ENCODE measurements at places on chromosomes 12 and 14.

- DNase-seq = no peak
Observed at GRCh38 chr14:90547968-90548367, 151.1 kb downstream of the CALM1 start.

DNA sequence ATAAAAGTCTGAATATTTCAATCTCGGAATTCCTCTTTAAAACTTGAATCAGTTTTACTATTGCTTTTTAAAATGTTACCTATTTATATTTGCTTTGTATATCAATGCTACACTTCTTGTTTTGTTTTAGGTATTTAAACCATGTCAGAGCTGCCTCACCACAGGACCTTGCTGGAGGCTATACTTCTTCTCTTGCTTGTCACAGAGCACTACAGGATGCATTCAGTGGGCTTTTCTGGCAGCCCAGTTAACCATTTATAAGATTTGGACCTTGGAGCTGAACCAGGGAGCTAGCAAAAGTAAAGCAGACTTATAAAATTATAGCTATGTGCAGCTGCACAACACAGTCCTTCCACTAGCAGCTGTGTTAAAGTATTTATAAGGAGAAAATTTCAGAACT lies 12.8 kb downstream of the TRMT5 start:
- DNase-seq = no peak

DNA sequence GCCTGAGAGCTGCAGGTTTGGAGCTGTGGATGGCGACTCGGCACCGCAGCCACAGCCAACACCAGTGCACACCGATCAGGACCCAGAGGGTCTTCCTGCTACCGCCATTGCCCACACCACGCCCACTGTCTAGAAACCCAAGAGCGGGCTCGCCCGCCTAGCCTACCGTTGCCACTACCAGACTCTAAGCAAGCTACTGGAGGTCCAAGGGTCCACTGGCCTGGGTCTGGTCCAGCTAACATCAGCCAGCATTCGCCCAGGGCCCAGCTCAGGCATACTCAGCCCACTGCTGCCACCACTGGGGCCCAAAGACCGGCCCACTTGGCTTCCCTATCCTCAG lies 30.5 kb upstream of the MON2 start:
- no peak for DNase-seq

DNA sequence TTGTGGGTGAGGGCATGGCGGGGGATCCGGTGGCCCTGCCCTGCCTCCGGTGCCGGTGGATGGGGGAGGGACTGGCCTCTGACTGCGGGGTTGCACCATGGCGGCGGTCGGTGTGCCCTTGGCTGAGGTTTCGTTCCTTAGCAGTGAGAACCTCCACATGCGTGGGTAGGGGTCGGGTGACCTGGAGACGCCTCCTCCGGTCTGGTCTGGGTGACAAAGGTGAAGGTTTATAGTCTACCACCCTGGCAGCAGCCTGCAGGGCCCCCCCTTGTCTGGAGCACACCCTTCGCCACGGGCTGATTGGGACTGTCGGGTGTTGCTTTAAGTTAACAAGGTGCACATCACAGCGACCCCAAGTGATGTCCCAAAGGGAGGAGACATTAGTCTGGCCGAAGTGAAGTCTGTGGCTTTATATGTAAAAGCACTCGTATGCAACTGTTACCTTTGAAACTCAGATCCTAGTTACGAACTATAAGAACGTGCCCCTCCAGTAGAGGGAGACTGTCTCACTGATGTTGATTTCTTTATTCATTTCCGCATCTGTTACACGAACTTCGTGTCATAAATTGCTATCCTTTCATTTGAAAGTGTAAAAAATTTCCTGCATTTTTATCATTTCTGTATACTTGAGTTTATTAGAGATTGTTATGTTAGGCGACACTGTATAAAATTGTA lies 74.4 kb downstream of the WDR20 start:
- no peak for DNase-seq

DNA sequence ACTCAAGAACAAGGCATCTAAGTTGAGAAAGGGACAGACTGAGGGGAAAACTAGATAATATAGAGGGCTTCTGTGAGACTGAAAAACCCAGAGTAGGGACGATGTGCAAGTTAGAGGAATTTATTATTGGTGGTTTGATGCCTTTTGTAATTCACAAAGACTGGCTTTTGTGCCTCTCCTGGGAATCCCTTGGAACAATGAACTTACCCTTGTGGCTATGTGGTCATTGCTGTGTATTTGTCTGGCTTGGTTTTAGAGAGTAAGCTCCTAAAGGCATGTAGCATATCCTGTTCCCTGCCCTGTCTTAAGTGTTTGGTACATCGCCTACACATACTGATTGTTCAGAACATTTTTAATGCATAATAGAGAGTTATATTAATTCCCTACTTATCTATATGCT lies 26.6 kb downstream of the DCN start:
- DNase-seq = no peak

- peak; percentile 55 for DNase-seq
Observed at GRCh38 chr12:42023733-42024494, 120.8 kb downstream of the GXYLT1 start.

GRCh38 chr12:39451977-39452376 lies 9.1 kb upstream of the KIF21A start:
- no peak for DNase-seq

GRCh38 chr12:115160271-115161128 lies 476.5 kb upstream of the TBX3 start:
- DNase-seq = no peak

- no peak for DNase-seq
Observed at GRCh38 chr12:101902641-101903040, 25.3 kb downstream of the DRAM1 start.

DNA sequence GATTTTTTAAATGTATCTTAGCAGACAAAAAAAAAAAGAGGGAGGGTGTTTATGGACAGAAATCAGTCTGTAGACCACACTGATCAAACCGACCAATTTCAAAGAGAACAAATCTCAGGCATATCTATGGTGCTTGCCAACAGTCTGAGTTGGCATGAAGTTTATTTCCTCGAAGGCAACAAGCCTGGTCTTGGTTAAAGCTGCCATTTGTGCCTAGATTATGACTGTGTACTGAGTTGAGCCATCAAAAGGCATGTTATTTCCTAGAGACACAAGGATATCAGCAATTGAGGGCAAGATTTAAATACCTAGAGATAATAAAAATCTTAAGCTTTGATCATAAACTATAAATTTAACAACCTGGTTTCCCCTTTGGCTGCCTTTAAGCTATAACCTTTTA lies 119.2 kb downstream of the SLC2A13 start:
- DNase-seq = no peak

DNA sequence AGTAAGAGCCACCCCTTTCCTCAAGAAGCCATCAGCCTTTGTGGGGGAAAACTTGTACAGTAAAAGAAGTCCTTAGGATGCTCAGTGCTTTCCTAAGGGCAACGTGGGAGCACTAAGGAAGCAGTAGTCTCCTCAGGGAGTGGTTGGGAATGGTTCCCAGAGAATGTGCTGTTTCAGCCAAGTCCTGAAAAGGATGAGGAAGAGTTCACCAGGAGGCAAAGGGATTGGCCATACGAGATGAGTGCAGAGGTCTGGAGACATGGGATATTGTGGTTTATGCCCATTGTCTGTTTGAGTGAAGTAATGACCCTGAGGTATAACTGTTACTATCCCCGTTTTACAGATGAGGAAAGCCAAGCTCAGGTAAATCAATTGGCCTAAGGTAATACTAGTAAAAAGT lies 86.0 kb upstream of the ATF1 start:
- DNase-seq = no peak

- no peak for DNase-seq
Observed at GRCh38 chr14:89283327-89284060, 133.5 kb downstream of the FOXN3 start.

DNA sequence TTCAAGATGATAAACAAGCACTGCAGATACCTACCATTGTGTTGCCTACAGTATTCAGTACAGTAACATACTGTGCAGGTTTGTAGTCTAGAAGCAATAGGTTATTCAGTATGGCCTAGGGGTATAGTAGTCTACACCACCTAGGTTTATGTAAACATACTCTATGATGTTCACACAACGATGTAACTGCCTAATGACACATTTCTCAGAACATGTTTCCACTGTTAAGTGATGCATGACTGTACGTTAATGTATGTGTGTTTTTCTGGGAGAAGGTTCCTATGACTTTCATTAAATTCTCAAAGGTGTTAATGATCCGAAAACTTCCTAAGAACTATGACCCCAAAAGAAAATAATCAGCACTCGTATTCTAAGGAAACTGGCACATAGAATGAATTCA lies 20.9 kb upstream of the CALM1 start:
- DNase-seq = no peak

DNA sequence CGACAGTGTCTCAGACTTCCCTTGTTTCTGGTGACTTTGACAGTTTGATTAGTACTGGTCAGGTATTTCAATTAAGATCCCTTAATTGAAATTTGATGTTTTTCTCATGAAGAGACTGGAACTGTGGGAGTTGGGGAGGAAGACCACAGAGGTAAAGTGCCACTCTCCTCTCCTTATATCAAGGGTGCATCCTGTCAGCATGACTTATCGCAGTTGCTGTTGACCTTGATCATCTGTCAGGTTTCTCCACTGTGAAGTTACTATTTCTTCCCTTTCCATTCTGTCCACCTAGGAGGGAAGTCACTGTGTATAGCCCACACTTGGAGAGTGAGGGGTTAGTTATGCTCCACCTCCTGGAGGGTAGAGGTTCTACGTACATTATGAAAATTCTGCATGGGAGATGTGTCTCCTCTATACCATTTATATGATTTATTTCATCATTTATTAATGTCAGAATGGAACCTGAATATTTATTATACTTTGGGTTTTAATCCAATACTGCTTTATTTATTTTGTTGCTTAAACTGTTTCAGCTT lies 40.3 kb upstream of the SMOC1 start:
- no peak for DNase-seq

DNA sequence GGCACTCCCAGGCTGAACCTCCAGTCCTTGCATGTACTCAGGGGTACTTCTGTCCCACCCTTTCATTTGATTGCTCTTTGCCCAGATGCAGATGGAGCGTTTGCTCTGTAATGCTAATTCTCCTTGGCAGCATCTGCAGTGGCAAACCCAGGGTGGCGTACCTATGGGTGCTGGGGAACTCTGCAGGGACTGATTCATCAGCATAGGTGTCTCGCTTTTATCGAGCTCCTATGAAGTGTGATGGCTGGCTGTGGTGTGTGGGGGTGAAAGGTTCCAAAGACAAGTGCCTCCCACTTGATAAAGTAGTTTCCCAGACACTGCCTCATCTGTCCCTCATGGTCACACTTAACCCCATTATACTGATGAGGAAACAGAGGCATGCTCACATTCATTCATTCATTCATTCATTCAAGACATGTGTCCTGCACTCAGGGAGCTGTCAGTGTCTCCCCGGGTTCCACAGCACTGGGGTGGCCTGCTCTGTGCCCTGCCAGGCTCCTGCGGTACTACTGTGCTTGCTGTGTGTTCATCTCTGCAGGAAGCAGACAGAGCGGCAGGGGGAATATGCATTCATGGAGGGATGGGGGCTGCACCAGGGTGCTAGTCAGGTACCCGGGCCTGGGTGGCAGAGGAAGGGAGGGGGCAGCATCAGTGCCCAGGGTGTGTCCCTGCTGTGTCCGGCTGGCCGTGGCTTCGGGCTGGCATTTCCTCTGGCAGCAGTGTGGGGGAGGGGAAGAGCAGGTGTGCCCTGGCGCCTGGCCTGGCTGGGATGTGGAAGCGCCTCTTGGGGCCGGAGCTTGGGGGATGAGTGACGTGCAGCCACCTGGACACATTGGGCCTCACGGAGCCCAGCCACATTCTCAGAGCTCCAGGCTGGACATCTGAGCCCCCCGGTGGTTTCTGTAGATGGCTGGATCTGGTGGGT lies 110.9 kb downstream of the TSPAN9 start:
- no peak for DNase-seq

GRCh38 chr14:76599559-76600287 lies 161.5 kb upstream of the VASH1 start:
- no peak for DNase-seq

DNA sequence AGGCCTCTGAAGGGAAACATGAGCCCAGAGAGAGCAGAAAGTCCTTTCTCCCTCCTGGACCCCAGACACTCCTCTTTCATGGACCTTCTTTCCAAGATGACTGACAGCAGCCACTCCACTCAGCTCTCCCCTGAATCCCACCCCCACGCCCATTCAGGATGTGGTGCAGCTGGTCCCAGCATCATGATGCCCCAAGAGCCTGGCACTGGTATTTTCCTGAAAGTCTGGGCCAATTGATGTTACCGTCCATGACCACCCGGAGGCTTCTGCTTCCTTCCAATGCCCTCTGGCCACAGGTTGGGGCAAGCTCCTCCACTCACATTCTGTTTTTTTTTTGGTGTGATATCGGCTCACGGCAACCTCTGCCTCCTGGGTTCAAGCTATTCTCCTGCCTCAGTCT lies 112.6 kb downstream of the CALM1 start:
- DNase-seq = no peak

GRCh38 chr14:20680363-20680762 lies 4.0 kb upstream of the RNASE4 start:
- no peak for DNase-seq

GRCh38 chr14:63752449-63753169 lies 24.7 kb upstream of the SGPP1 start:
- no peak for DNase-seq

- DNase-seq = no peak
Observed at GRCh38 chr12:82955043-82955442, 268.3 kb downstream of the TMTC2 start.

GRCh38 chr12:6928022-6928702 lies 403 bp downstream of the ATN1 start:
- DNase-seq = no peak

GRCh38 chr12:29617407-29617803 lies 119.9 kb upstream of the OVCH1 start:
- no peak for DNase-seq

DNA sequence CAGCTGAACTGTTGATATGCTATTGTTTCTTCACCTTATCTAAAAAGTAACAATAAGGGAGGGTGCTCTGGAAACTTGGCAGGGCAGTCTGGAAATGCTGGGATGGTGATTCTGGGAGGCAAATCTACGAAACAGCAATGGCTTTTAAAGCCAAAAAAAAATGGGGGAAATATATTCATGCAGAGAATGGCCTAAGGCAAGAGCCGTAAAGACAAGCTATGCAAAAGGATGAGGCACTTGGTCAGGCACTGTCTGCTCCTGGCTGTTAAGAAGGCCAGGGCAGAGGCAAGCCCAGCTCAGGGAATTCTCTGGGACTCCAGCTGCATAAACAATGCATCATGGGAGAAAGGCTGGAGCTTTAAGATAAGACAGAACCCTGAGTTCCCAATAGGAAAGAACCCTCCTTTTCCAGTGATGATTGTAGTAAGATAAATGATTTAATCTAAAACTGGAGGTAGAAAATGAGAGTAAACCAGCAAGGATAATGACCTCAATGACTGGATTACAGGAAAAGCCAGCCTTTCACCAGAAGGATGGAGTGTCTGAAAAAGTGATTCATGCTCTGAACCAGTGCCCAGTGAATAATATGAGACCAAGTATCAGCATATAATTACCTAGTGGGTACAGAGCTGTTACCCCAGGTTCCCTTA lies 46.0 kb downstream of the ITPR2 start:
- no peak for DNase-seq
